Activated B cell treated with CpG ODN at 0.5 μM for 24 hours (primary cell): ENCODE measurements at places on chromosomes 16 and 17. TPM values are rescaled to one million over a fixed set of nuclear protein-coding genes. Genes with fewer than 3 reads are reported as not detected.

GRCh38 chr17:82929676-82930042 is 89.8 kb upstream of the ZNF750 start:
- DNase-seq = no peak

DNA sequence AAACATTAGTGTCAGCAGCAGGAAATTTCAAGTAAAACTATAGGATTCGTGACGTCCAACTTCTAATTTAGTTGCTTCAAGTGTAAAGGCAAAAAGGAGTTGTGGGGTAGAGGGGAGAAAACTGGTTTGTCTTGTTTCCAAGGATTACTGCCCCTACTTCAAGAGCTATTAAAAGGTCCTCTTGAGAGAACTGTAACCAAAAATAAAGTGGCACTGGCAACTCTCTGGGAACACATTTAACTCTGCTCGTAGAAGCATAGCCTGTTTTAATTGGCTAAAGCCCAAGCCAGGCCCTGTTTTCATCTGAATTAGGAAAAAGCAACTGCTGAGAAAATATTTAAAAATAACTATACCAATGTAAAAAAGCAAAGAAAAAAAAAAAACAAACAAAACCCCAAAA is 51.8 kb upstream of the AKAP1 start:
- DNase-seq = no peak

The ATAD5 gene
- total RNA-seq = 6.6 and 8.7 TPM in 2 replicates

GRCh38 chr17:73290399-73291259 is 21.2 kb downstream of the CDC42EP4 start:
- no peak for DNase-seq

The SMARCD2 gene
- 114 and 117 TPM in 2 replicates for total RNA-seq

GRCh38 chr17:80827646-80828643 is 163.7 kb upstream of the CHMP6 start:
- DNase-seq = no peak

The GLP2R gene
- total RNA-seq = not detected in 2 replicates

- no peak for DNase-seq
Measured at GRCh38 chr17:46851029-46851741, at the start of gene WNT9B. Gene WNT9B, plus strand, starts transcription at chr17:46851583. Its CDS starts 56 bp downstream, at chr17:46851639.

DNA sequence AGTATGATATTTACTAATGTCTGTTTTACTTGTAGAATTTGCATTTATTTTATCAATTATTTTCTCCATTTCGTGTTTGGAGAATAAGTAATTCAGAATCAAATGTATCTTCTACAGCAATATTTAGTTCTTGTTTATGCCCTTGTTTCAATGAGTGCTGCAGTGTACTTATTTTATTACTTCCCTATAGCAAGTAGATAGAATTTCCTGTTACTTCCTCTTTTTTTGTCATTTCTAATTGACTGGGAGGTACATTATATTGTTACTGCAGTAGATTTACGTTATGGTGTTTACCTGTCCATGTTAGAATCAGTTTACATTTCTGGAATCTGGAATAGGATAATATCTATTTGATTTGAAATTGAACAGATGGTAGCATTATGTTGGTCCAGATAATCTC is 71.2 kb downstream of the OMG start:
- DNase-seq = no peak

The PITPNM3 gene
- 0.69 and 1.1 TPM in 2 replicates for total RNA-seq

- DNase-seq = no peak
Measured at GRCh38 chr17:67682196-67682595, 35.5 kb upstream of the NOL11 start.

The SLC5A11 gene
- total RNA-seq = 0.22 and 0.49 TPM in 2 replicates

- no peak for DNase-seq
Measured at GRCh38 chr17:72587773-72588511, 467.1 kb downstream of the SOX9 start.

GRCh38 chr17:27624539-27624938 is 6.4 kb upstream of the LGALS9 start:
- DNase-seq = no peak

The NATD1 gene
- 1.5 and 1.7 TPM in 2 replicates for total RNA-seq

GRCh38 chr16:66881014-66881417 is 701 bp downstream of the PDP2 start:
- DNase-seq = no peak

The TAC4 gene
- not detected in 2 replicates for total RNA-seq

- no peak for DNase-seq
Measured at GRCh38 chr17:74951680-74952421, 16.2 kb downstream of the OTOP3 start.

GRCh38 chr17:33864758-33865229 is 390.3 kb upstream of the CCL2 start:
- DNase-seq = no peak

The PRSS27 gene
- total RNA-seq = 1.5 and 1.8 TPM in 2 replicates

DNA sequence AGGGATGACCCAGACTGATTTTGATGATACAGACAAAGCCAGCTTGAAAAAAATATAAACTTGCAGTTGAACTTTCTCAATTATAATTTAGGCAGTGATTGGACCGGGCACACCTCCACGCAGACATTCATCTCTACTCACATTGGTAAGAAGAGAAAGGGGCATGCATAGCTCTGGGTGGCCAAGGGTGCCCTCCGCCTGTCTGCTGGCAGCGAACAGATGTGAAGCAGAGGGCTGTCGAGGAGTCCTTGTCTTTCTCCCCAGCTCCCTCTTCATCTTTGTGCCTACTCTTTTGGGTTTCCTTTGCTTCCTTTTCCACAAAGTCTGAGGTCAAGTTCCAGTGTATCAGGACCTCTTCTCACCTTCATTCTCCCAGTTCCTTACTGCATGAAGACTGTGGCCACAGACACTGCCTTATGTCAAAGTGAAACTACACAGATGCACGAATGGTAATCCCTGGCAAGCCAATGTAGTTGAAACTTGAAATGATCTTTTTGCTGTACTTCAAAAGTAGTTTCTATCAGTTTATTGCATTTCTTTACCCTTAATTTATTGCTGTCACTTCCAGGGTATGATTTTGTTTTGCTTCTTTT is 343.7 kb upstream of the SOX9 start:
- no peak for DNase-seq

The GCSH gene
- 8.4 and 8.8 TPM in 2 replicates for total RNA-seq

DNA sequence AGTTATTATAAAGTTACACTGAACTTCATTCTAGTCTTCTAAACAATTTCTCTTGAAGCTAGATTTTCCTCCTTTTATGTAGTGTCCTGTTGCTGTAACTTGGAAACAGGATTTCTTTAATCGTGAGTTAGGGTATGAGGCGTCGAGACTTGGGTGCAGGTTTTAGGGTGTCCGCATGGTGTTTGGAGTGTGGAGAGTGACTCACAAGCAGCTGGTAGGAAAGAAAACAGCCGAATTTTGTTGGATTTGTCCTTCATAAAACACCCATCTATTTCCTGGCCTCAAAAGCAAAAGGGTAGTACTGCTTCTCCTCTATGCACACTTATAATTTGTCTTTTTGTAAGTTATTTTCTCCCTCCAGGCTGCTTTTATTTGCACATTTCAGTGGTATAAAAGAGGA is 1.6 kb downstream of the RPTOR start:
- no peak for DNase-seq

- no peak for DNase-seq
Measured at GRCh38 chr17:564526-565065, 150.0 kb downstream of the VPS53 start.

- no peak for DNase-seq
Measured at GRCh38 chr16:81618661-81619060, 160.4 kb upstream of the PLCG2 start.

GRCh38 chr16:85750146-85750826 is 610 bp downstream of the C16orf74 start:
- peak; percentile 68 for DNase-seq

GRCh38 chr16:49800876-49801275 is 55.0 kb downstream of the ZNF423 start:
- DNase-seq = no peak

The GDPD1 gene
- total RNA-seq = 0.71 and 1.2 TPM in 2 replicates

The ZMYND15 gene
- total RNA-seq = 0.15 and 0.31 TPM in 2 replicates

The NPIPA5 gene
- 0.29 and 0.34 TPM in 2 replicates for total RNA-seq

- DNase-seq = no peak
Measured at GRCh38 chr17:76337413-76337777, 16.3 kb downstream of the PRPSAP1 start.

- DNase-seq = no peak
Measured at GRCh38 chr16:81629034-81629802, 149.9 kb upstream of the PLCG2 start.

- no peak for DNase-seq
Measured at GRCh38 chr17:11712456-11712855, 114.2 kb downstream of the DNAH9 start.

The HNF1B gene
- 36.3 and 40.0 TPM in 2 replicates for total RNA-seq

GRCh38 chr16:17359788-17360390 is 110.9 kb downstream of the XYLT1 start:
- no peak for DNase-seq

DNA sequence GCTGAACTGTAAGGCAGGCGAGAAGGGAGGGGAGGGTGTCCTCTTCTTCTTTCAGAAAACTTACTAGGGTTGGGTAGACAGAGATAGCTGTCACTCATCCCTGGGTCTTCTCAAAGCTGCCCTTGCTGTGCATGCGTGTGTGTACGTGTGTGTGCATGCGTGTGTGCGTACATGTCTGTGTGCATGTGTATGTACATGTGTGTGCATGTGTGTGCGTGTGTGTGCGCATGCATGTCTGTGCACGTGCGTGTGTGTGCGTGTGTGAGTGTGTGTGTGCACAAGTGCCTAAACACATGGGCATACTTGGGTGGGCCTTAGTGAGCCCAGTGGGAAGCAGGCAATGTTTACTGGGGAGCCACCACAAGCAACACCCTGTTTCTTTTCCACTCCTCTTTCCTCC is 154.8 kb upstream of the TNRC6C start:
- DNase-seq = no peak

- DNase-seq = no peak
Measured at GRCh38 chr16:30519120-30520049, 7.0 kb downstream of the ZNF768 start.

GRCh38 chr17:4604111-4604644 is 19.8 kb downstream of the SMTNL2 start:
- DNase-seq = no peak

GRCh38 chr16:27972500-27972899 is 91.0 kb downstream of the GSG1L start:
- no peak for DNase-seq

- DNase-seq = peak; percentile 21
Measured at GRCh38 chr17:63998721-63999679, 849 bp downstream of the PRR29 start.

GRCh38 chr17:70961341-70961740 is 792.0 kb downstream of the KCNJ2 start:
- no peak for DNase-seq

DNA sequence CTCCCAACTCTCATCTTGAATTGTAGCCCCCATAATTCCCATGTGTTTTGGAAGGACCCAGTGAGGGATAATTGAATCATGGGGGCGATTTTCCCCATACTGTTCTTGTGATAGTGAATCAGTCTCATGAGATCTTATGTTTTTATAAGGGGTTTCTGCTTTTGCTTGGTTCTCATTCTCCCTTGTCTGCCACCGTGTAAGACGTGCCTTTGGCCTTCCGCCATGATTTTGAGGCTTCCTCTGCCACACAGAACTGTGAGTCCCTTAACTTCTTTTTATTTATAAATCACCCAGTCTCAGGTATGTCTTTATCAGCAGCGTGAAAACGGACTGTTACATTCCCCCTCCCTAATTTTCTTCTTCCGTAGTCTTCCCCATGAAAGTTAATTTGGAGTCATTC is 124.0 kb downstream of the ABCA8 start:
- no peak for DNase-seq

The KREMEN2 gene
- total RNA-seq = 1.3 and 1.7 TPM in 2 replicates

GRCh38 chr17:81500047-81500446 is 12.6 kb downstream of the ACTG1 start:
- no peak for DNase-seq

DNA sequence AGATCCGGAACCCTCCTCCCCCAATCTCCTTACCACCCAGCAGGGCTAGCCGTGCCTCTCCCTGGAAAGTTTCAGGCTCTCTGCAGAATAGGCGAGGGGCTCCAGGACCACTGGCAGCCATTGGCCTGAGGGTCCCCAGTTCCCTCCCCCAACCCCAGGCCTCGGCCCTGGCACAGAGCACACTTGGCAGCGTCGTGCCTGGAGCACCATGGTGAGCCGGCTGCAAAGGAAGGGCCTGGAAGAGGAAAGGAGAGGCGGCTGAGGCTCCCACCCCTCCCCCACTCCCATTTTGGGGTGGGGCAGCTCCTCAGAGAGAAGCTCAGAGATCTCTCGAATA is 369 bp upstream of the BTBD17 start:
- no peak for DNase-seq

GRCh38 chr17:33647956-33648355 is 354.9 kb upstream of the ASIC2 start:
- no peak for DNase-seq

GRCh38 chr16:81275795-81276194 is 37.3 kb downstream of the BCO1 start:
- DNase-seq = no peak

- DNase-seq = peak; percentile 49
Measured at GRCh38 chr17:35969558-35970380, 11.5 kb downstream of the CCL16 start.

The BIRC5 gene
- 0.81 and 1.0 TPM in 2 replicates for total RNA-seq

The DRC7 gene
- total RNA-seq = not detected in 2 replicates

The GDPD3 gene
- 4.9 and 6.1 TPM in 2 replicates for total RNA-seq
